ENCODE measurements at places on chromosomes 5 and 9. TPM values are rescaled to one million over a fixed set of nuclear protein-coding genes. Genes with fewer than 3 reads are reported as not detected.
A peak's percentile ranks its signal among the peaks of the same experiment; 100 is the strongest.

TAF11L5 gene
- total RNA-seq: not detected

OR1J2 gene
- not detected for total RNA-seq

SLC9A3 gene
- total RNA-seq: 1.7 TPM

PCDHA9 gene
- total RNA-seq: 1.4 TPM

NR2F1-AS1 gene
- 0.76 TPM for total RNA-seq

CACNA1B gene
- 11.5 TPM for total RNA-seq

ALDOB gene
- 0.85 TPM for total RNA-seq

BARX1 gene
- 9.0 TPM for total RNA-seq

GRXCR2 gene
- total RNA-seq: not detected

DNA sequence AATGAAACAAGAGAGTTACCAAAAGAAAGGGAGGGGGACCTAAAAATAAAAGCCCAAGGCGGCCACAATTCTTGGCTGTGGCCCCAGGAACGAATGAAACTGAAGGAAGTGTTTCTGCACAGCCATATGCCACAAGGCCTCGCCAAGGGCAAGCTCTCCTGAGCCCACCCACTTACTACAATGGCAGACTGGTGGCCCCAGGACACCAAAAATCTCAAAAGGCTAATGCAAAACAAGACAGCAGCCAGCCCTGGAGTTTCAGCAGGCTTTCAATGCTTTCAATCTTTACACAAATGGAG lies 4.0 kb downstream of the CAMSAP1 start:
- peak overlapping the region; percentile 84 for H3K27ac ChIP-seq
- peaks cover 50% of the 10 kb centered on the region for H3K4me1 ChIP-seq
- peak overlapping the region; percentile 42 for H3K4me3 ChIP-seq
- H3K27me3 ChIP-seq: peaks cover 7% of the 10 kb centered on the region

GRCh38 chr5:103718108-103718507 lies 155.5 kb upstream of the NUDT12 start:
- peaks cover 30% of the 10 kb centered on the region for H3K36me3 ChIP-seq
- H3K4me3 ChIP-seq: no peak overlapping the region
- H3K27ac ChIP-seq: no peak overlapping the region

DNA sequence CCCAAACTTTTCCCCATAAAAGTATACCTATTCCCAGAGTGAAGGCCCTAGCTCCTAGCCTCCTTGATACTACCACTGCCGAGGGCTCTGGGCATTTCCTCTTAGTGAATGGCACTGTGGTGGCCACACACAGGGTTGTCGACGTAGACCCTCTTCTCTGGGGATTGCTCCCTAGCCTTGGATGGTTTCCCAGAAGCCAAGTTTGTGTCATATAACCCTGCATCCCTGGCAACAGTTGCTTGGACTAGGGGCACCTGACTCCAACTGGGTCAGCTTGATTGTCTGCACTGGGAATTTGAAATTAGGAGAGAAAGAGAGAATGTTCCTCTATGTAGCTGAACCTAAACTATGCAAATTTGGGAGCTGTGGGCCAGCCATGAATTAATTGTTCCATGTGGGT lies 32.3 kb upstream of the KIF2A start:
- H3K4me3 ChIP-seq: no peak overlapping the region
- no peaks in the 10 kb centered on the region for H3K4me1 ChIP-seq
- H3K36me3 ChIP-seq: no peaks in the 10 kb centered on the region

- H3K4me1 ChIP-seq: peaks cover 16% of the 10 kb centered on the region
- no peak for DNase-seq
- H3K36me3 ChIP-seq: peaks cover 46% of the 10 kb centered on the region
Observed at GRCh38 chr5:160105686-160106360, 13.4 kb downstream of the PWWP2A start.

DNA sequence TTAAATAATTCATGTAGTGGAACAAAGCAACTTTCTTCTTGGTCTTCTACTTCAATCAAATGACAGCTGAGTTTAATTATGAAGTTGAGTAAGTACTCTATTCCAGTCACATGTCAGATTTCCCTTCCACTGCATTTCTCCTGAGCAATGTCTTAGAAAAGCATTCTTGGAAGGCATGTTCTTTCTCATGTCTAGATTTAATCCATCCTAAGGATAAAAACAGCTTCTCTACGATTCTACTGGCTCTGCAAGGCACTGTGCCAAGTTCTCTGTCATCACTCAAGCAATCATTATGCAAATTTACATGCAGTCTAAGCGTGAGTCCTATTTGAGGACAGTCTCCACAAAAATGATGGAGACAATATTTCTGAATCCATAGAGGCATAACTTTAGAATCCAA lies 142.4 kb downstream of the YIPF5 start:
- no peaks in the 10 kb centered on the region for H3K4me1 ChIP-seq
- DNase-seq: no peak
- H3K27ac ChIP-seq: no peak overlapping the region
- no peaks in the 10 kb centered on the region for H3K36me3 ChIP-seq
- no peaks in the 10 kb centered on the region for H3K27me3 ChIP-seq

DNA sequence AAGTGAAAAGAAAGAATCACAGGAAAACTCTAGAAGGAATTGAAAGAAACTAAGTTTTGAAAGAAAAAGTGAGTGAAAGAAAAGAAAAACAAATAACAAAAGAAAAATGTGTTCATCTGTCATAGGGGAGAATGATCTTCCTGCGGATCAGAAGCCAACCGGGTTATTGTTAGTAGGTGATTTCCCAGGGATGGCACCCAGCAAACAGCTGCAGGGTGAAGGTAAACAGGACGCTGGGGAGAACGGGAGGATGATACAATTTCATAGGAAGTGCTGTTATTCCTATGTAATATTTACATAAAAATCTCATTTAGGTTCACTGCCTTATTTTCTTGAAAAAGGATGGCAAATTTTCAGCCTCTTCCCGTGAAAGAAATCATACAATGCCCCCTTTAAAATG lies 72.4 kb upstream of the LHFPL2 start:
- H3K27ac ChIP-seq: no peak overlapping the region
- no peaks in the 10 kb centered on the region for H3K36me3 ChIP-seq
- no peaks in the 10 kb centered on the region for H3K27me3 ChIP-seq
- H3K4me1 ChIP-seq: peaks cover 30% of the 10 kb centered on the region
- H3K4me3 ChIP-seq: no peak overlapping the region

GRCh38 chr5:36450229-36451014 lies 148.7 kb upstream of the RANBP3L start:
- no peak overlapping the region for H3K27ac ChIP-seq
- no peak overlapping the region for H3K4me3 ChIP-seq
- peaks cover 18% of the 10 kb centered on the region for H3K4me1 ChIP-seq
- no peak for DNase-seq
- no peaks in the 10 kb centered on the region for H3K27me3 ChIP-seq

GRCh38 chr5:68070591-68071281 lies 144.8 kb upstream of the PIK3R1 start:
- H3K36me3 ChIP-seq: peaks cover 3% of the 10 kb centered on the region
- no peak for DNase-seq
- H3K4me1 ChIP-seq: no peaks in the 10 kb centered on the region
- no peak overlapping the region for H3K27ac ChIP-seq
- no peak overlapping the region for H3K4me3 ChIP-seq

DNA sequence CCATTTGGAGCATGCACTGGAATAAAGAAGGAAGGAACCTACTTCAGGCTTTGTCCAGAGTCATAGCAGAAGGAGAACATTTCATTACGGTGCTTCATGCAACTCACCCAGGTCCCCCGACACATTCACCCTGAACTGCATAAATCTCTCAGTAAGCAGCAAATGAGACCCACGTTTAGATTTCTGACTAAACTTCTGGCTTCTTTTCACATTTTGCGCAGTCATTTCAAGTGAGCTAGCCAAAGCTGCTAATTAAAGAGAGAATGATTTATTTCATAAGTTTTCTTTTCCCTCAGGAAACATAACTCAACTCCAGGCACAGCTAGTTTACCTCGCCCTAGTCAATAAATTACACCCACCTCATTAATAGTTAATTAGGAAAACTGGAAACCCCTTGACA lies 88.6 kb upstream of the GAS1 start:
- no peak overlapping the region for H3K4me3 ChIP-seq
- H3K27me3 ChIP-seq: no peaks in the 10 kb centered on the region
- peaks cover 32% of the 10 kb centered on the region for H3K4me1 ChIP-seq
- 0 out of 2 replicates have a peak, but pooled peaks cover 3% of the 10 kb centered on the region for H3K36me3 ChIP-seq

DNA sequence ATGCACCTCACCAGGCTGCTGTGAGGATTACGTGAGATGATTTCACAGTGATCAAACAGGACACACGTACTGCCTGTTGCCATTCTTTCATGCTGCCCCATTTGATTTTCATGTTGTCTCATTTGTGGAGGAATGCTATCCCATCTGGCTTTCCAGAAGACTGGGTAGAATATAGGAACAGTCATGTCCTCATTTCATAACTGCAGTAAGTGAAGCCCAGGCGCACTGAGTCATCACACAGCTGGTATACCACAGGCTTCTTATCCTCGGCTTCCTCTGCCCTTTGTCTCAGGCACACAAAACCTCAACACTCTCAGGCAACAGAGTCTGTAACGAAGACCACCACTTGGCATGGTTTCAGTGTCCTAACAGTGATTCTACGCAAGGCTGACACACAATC lies 62.3 kb downstream of the LHFPL2 start:
- no peak overlapping the region for H3K27ac ChIP-seq
- H3K36me3 ChIP-seq: peaks cover 60% of the 10 kb centered on the region
- no peaks in the 10 kb centered on the region for H3K27me3 ChIP-seq

DNA sequence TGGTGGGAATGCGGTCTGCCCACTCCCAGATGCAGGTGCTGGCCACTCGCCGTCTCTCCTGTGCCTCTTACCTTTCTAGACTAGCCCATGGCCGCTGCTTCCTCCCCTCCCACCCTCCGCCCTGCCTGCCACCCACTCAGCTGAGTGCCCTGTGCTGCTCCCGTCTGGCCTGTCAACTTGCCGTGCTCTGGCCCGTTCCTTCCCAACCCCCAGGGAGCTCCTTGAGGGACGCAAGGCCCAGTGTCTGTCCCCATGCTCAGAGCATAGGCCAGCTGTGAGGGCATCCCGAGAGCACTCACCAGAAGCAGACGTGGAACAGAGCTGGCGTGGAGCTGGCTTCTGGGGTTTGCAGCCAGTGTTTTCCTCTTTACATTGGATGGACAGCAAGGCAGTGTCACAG lies 20.2 kb downstream of the HNRNPH1 start:
- H3K4me1 ChIP-seq: no peaks in the 10 kb centered on the region
- DNase-seq: no peak
- no peak overlapping the region for H3K27ac ChIP-seq
- peaks cover 44% of the 10 kb centered on the region for H3K36me3 ChIP-seq
- H3K27me3 ChIP-seq: no peaks in the 10 kb centered on the region

DNA sequence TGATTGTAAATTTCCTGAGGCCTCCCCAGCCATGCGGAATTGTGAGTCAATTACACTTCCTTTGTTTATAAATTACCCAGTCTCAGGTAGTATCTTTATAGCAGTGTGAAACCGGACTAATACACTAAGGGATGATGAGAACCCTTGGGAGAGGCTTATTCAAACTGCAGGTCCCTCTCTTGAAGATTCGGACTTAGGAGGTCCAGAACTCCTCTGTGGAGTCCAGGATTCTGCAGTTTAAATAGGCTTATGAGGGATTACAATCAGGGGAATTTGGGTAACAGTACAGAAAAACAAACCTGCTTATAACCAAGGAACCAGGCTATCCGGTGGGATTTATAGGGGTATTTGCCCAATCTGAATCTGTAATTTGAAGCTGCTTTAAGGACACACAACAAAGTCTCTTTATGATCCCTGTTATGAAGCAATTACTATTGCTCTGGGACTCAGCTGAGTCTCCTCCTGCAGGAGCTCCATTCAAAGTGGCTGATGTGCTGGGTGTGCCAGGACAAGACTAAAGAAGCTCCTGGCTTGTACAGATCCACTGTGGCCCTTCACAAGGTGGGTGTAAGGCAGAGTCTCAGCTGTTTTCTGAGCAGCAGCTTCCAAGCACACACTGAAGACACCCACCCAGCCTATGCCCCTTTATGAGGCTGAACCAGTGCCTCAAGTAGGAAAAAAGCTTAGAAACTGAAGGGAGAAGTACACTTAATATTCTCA lies 41.8 kb upstream of the LHFPL2 start:
- H3K36me3 ChIP-seq: peaks cover 25% of the 10 kb centered on the region
- DNase-seq: no peak
- peaks cover 32% of the 10 kb centered on the region for H3K4me1 ChIP-seq
- H3K27me3 ChIP-seq: no peaks in the 10 kb centered on the region
- peak overlapping the region; percentile 94 for H3K27ac ChIP-seq
- peak overlapping the region; percentile 16 for H3K4me3 ChIP-seq

DNA sequence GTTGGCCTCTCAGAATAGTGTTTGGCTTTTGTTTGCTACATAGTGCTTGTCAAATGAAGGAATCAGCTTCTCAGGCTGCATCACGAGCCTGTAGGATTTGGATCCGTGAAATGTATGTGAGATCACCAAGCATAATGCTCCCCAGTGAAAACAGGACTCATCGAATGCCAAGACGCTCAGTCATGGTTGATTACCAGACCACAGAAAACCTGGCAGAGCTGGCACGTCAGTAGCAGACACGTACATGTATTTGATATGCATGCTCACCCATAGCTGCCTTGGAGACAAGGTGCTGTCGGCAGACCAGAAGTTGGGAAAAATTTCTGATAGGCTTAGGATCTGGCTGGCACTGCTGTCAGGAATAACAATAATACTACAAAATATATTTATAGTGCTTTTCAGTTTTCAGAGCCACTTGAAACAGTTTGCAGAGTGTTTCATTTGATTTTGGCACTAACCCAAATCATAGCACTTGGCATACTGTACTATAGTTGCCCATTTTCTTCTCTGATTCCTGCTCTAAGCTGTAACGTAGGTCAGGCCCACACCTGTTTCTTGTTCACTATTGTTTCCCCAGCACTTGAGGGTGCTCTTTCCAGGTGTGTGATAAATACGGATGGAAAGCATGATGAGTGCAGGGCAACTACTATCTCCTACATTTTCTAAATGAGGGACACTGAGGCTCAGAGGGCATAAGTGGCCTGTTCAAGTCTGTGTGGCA lies 226.1 kb downstream of the NR3C1 start:
- no peak overlapping the region for H3K4me3 ChIP-seq
- H3K36me3 ChIP-seq: peaks cover 7% of the 10 kb centered on the region
- H3K4me1 ChIP-seq: peaks cover 28% of the 10 kb centered on the region
- no peak overlapping the region for H3K27ac ChIP-seq
- DNase-seq: no peak

- peaks cover 38% of the 10 kb centered on the region for H3K4me1 ChIP-seq
- no peak for DNase-seq
- peak overlapping the region; percentile 91 for H3K27ac ChIP-seq
- H3K27me3 ChIP-seq: no peaks in the 10 kb centered on the region
- no peak overlapping the region for H3K4me3 ChIP-seq
Observed at GRCh38 chr9:96395964-96396363, 12.5 kb upstream of the SLC35D2 start.

DNA sequence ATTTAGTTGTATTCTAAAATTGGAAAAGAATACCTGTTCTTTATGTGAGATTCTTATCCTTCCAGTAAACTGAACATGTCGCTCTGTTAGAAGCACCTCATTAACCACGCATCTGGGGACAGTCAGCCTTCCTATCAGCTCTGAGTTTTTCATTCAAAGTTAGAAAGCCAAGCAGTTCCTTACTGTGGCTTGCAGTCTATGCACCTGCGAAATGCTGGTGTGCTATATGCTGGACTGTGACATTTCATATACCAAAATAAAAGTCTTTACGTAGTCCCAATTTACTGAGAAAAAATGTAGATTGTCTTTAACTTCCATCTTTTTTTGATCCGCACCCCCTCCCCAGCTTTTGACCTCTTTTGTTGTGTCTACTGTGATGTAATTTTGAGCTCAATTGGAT lies 4.3 kb downstream of the ANP32B start:
- H3K4me1 ChIP-seq: peaks cover 33% of the 10 kb centered on the region
- H3K27me3 ChIP-seq: peaks cover 23% of the 10 kb centered on the region
- H3K27ac ChIP-seq: no peak overlapping the region
- no peaks in the 10 kb centered on the region for H3K36me3 ChIP-seq
- no peak for DNase-seq
- H3K4me3 ChIP-seq: no peak overlapping the region

GRCh38 chr5:112906637-112907036 lies 15.4 kb downstream of the REEP5 start:
- H3K27ac ChIP-seq: no peak overlapping the region
- H3K36me3 ChIP-seq: peaks cover 15% of the 10 kb centered on the region
- no peaks in the 10 kb centered on the region for H3K27me3 ChIP-seq
- H3K4me3 ChIP-seq: no peak overlapping the region
- no peak for DNase-seq

Data from WTC11 (cell line).